Activated CD4-positive, alpha-beta T cell treated with anti-CD3 and anti-CD28 coated beads for 36 hours (primary cell): ENCODE measurements at places on chromosomes 7 and 10. TPM values are rescaled to one million over a fixed set of nuclear protein-coding genes. Genes with fewer than 3 reads are reported as not detected.
A peak's percentile ranks its signal among the peaks of the same experiment; 100 is the strongest.

GRCh38 chr10:49310460-49310859, 11.5 kb downstream of the C10orf71 start:
- peak; percentile 40 for DNase-seq

- no peak for DNase-seq
These were observed 118.6 kb downstream of the CNTNAP2 start for GRCh38 chr7:146235195-146235594.

DNA sequence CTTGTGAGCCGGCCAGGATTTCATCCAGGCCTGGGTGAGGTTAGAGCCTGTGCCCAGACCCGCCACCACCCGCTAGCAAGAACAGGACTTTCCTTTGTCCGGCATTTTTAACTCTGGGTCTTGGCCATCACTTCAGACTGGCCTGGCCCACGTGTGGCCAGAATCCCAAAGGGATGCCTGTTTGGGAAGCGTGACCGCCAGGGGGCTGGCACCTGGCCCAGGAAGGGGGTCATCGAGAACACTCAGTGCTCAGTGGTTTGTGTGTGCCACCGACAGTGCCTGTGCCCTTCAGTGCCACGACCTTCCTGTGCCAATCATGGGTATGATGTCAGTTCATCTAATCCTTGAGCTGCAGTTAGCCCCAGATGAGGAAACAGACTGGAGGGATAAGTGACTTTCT, 85.0 kb downstream of the ZMIZ1 start:
- no peak for DNase-seq

DNA sequence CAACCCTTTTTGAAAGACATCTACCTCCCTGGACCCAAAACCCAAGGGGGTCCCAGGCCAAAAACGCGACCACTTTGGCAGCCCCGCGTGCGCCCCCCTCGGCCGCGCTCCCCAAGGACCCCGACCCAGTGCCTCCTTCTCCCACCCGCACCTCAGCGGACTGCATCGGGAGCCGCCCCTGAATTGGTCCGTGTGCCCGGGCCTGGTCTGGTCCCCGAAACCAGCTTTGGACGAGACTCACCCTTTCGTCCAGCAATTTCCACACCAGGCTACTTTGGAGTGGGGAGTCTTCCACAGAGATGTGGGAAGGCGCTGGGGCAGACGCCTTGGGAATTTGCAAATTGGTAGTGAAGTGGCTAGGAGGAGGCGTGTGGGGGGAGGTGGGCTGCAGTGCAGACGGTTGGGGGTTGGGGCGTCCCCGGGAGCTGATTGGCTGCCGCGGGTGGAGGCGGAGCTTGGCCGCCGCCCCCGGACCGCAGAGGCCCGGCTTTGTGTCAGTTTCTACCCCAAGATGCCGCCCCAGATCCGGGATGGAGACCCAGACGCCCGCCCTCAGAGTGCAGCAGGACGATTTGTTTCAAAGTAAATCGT, 16.9 kb downstream of the TCAF1 start:
- peak; percentile 54 for DNase-seq

DNA sequence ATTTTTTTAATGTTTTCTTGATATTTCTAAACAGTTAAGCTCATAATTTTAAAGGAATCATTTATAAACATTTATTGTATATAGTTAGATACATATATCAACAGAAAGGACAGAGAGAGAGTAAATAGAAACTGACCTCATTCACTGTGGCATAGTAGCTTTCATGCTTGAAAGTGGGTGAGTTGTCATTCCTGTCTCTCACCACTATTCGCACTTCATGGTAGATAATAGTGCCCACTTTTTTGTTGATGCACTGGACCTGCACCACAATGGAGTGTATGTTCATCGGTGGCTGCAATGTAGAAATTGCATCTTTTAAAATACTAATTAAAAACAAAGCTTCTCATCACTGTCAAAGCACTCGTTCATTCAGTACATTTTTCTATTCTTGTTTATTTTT, 432.0 kb downstream of the PCDH15 start:
- no peak for DNase-seq

- no peak for DNase-seq
These were observed 35.4 kb upstream of the FAM180A start for GRCh38 chr7:135784013-135784412.

GRCh38 chr10:72850861-72851260, 42.7 kb upstream of the OIT3 start:
- no peak for DNase-seq

DNA sequence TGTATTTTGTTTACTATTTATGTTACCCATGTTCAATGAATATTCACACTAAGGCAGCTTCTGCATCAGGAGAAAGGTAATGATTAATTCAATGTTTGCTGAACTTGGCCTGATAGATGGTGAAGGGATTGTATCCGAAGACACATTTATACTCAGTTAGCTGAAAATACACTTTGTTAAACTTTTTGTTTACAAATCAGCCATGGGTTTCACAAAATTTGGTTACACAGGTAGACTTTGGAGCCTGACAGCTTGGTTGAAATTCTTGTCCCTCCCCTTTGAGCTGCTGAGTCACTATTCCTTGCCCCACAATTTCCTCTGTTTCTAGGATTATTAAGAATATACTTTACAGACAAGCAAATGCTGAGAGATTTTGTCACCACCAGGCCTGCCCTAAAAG, 162.6 kb downstream of the PPP1R3A start:
- DNase-seq = no peak

DNA sequence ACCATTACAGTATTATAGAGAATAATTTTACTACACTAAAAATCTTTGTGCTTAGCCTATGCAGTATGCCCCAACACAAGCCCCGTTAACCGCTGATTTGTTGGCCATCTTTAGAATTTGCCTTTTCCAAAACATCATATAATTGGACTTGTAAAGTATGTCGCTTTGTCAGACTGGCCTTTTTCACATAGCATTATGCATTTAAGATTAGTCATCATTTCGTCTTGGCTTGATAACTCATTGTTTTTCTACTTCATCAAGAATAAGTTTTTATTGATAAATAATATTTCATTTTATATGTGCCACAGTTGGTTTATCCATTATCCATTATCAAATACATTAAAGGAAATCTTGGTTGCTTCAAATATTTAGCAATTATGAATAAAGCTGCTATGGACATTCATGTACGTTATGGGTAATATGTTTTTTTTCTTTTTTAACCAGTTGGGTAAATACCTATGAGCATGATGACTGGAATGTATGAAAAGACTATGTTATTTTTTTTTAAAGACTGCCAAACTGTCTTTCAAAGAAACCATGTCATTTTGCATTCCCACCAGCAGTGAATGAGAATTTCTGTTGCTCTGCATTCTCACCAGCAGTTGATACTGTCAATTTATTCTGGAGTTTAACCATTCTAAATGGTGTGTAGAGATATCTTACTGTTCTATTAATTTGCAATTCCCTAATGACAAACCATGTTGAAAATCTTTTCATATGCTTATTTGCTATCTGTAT, 273.1 kb upstream of the KCND2 start:
- no peak for DNase-seq

GRCh38 chr10:28113202-28113601, 114.3 kb upstream of the ODAD2 start:
- DNase-seq = no peak

- no peak for DNase-seq
These were observed 655 bp downstream of the SP8 start for GRCh38 chr7:20786049-20786412.

The LIPM gene
- total RNA-seq = not detected

The SPDYE6 gene
- total RNA-seq = not detected

The DUS4L gene
- 13.3 TPM for total RNA-seq

The SPRN gene
- total RNA-seq = not detected
